ENCODE measurements at places on chromosomes 5 and 9. TPM values are rescaled to one million over a fixed set of nuclear protein-coding genes. Genes with fewer than 3 reads are reported as not detected.

Gene SLC23A1
- total RNA-seq = not detected

Gene LAMC3
- 0.66 TPM for total RNA-seq

Gene BTNL8
- 0.27 TPM for total RNA-seq

Gene PCDHGB4
- 0.99 TPM for total RNA-seq

Gene LCN9
- not detected for total RNA-seq

Gene IL5
- total RNA-seq = not detected

Gene TLX3
- total RNA-seq = not detected

Gene CCL27
- total RNA-seq = 0.25 TPM

Gene LECT2
- total RNA-seq = not detected

Gene CSF2
- not detected for total RNA-seq

DNA sequence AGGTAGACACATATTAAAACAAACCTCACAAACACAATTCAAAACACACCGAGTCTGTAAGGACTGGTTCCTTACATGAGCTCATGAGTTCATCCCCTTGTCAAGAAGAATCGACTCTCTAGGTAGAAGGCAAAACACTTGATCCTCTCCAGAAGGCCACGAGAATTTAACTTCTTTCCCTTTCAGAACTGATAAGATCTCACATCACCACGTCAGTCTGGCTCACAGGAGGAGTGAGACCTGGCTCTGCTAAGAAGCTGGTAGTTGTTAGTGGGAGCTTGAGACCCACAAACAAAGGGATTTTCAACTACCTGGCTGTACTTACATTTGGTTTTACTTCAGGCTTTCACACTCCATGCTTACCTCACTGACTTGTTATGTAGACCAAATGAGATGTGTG, 459.2 kb downstream of the ARHGEF28 start:
- no peak for DNase-seq

- no peak for DNase-seq
These were observed 16.5 kb downstream of the PRELID2 start for GRCh38 chr5:145818604-145819003.

DNA sequence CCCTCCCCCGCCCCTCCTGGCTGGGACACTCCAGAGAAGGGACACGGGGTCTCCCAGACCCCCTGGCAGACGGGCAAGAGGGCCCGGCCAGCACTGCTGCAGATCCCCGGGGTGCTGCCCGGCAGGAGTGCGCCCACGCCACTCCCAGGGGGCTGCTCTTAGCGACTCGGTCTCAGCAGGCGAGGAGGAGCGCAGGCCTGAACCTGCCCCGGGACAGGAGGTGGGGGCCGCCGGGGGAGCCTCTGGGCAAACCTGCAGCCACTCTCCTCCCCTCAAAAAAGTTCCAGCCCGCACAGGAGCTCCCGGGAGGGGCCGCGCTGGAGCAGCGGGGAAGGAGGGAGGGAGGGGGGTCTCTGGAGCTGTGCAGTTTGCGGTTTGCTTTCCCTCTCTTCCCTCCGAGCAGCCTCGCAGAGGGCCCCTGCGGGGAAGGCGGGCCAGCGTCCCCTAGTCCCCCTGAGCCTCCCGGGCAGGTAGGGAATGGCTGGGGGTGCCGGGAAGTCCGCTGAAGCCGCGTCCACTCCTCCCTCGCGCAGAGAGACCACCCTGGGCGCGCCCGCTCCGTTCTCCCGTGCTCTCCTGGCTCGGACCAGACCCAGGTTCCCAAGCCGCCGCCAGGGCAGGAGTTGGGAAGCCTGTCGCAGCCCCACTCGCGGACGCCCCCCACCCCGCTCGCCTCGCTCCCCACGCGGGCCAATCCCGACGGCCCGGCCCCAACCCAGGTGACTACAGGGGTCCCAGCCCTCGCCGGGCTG, 44.2 kb downstream of the NACC2 start:
- DNase-seq = no peak

DNA sequence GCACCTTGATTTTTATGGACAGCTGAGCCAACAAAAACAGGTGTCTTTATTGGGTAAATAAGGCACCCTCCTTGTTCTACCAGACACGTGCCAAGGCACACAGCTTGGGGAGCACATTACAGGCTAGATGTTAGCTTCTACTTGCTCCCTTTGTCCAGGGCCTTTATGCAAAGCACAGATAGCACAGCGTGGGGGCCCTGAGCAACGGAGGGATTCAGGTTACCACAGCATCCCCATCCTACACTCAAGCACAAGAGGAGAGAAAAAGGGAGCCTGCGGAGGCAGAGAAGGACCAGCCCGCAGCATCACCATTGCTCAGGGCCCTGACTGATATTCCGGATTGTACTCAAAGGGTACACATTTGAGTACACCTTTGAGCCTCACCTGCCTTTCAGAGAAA, 181.7 kb upstream of the KIF2A start:
- DNase-seq = no peak

GRCh38 chr9:109491590-109491989, 6.5 kb downstream of the PTPN3 start:
- DNase-seq = no peak

GRCh38 chr9:131887680-131888079, 147.8 kb upstream of the RAPGEF1 start:
- DNase-seq = no peak

- no peak for DNase-seq
These were observed 5.8 kb upstream of the MYOZ3 start for GRCh38 chr5:150655221-150655620.

DNA sequence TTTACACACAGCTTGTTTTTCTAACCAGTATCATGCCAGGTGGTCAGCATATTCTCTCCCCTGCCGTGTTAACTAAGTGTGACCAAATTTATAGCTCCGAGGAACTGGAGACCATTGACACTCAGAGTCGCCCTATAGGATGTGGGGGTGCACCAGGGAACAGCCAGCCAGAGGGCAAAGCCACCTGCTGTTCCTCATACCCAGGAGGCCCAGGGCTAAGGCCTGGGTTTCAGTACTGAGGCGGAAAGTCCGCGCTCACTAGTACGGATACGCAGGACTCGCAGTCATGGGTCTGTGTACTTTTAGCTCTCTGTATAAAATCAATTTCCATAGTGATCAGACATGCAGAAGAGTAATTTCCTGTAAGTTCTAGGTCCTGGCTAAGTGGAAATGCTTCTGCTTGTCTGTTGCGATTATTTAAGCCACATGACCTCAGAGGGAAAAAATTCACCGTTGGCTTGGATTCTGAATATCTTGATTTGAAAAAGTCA, 247.0 kb downstream of the AOPEP start:
- no peak for DNase-seq

- peak; percentile 33 for DNase-seq
These were observed 24.2 kb upstream of the RNU6ATAC start for GRCh38 chr9:134188386-134189144.

DNA sequence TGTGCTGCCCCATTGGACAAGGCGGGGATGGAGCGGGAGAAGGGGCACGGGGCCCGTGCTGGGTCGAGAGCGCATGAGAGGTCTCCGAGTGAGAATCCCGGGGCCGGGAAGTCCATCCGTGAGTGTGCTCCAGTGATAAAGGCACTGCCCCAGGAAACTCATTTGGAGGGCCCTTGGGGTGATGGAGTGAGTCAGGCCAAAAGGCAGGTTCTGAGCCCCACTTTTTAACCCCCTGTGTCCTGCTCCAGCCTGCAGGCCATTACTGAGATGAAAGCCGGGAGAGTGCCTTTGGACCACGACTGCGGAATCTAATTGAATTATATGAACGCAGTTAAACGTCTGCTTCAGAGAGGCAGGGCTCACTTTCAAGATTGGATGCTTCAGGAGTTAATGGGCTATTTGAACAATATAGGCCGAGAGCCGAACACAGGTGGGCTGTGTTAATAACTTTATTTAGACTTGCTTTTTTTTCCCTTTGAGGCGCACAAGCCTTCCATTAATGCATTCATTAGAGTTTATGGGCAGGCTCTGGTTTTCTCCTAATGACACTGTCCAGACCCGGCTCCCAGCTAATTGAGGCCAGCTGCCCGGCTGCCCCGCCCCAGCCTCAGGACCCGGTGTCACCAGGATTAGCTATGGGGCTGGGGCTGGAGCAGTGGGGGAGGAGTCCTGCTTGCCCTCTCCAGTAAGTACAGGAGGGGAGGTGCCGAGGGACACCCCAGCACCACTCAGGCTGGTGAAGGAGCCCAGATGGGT, 79.1 kb upstream of the LMX1B start:
- DNase-seq = no peak

DNA sequence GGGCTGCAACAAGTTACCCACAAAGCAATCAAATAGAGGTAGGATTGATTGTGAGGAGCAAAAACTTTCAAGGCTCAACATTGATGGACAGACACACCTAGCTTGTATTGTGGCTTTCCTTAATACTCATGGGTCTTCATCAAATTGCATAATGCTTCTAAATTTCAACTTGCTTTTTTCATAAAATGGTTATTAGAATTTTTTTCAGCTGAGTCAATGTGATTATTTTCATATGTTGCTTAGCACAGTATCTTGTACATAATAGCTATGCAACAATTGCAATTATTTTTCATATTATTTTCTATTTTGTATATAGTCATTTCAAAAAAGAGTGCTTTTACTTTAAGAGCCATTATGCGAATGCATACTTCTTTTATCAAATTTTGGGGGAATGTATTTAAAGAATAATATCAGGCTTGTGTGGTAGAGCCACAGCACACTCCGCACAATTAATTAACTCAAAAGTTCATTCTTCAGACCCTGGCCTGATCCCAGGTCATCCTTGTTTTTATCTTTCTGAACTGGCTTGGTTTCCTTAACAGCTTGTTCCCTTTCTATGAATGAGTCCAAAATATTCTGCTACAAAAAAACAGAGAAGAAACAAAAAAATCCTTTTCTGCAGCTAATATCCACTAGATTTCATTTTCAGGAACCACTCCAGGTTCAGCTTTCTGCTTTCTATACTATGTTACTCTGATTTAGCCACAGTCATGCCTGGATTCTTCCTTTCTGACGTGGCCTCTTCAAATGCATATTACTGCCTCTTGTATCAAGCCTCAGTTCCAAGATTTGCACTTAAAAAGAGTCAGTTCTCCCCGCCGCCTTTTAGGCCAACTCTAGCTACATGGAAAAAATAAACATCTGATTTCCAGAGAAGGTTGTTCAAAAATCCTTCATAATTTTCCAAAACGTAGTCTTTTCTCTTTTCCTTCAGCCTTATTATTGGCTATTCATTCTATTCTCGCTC, 45.3 kb upstream of the CDH9 start:
- DNase-seq = no peak

GRCh38 chr9:4024281-4024777, 275.5 kb downstream of the GLIS3 start:
- DNase-seq = no peak

DNA sequence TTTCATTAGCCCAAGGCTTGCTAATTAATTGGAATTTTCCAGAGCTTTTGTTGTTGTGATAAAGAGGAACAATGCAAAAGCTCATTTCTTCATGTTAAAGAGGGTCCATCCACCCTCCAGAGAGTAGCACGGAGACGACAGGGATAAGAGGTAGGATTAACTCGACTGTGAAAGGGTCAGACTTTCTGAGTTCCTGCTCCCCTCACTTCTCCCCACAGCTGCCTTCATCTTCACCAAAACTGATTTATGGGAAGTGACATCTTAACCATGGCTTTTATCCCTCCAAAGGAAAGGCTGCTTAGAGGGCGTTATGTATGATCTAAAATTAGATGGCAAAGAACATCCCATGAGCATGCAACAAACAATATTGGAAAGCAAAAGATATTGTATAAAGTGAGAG, 135.5 kb downstream of the GLIS3 start:
- no peak for DNase-seq

DNA sequence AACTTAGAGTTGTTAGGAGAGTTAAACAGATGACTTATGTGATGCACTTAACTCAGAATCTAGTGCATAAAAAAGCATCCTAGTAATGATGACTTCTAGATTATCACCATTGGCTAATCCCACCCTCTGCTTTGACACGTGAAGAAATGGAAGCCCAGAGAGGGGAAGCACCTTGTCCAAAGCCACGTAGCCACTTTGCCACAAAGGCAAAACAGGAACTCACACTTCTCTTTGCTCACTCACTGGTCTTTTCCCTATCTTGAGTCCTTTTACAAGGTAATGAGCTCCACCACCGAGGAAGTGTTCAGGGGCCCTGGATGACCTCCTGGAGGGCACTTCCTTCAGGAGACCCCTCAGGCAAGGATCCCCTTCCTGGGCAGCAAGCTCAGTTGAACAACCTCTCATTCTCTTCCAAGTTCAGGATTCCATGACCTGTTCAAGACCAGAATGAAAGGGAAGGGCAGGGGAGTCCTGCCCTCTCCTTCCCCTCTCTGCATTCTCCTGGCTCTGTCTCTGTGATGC, 89.7 kb downstream of the HRH2 start:
- DNase-seq = no peak

- DNase-seq = no peak
These were observed 2.0 kb downstream of the CTNNA1 start for GRCh38 chr5:138755084-138755748.

DNA sequence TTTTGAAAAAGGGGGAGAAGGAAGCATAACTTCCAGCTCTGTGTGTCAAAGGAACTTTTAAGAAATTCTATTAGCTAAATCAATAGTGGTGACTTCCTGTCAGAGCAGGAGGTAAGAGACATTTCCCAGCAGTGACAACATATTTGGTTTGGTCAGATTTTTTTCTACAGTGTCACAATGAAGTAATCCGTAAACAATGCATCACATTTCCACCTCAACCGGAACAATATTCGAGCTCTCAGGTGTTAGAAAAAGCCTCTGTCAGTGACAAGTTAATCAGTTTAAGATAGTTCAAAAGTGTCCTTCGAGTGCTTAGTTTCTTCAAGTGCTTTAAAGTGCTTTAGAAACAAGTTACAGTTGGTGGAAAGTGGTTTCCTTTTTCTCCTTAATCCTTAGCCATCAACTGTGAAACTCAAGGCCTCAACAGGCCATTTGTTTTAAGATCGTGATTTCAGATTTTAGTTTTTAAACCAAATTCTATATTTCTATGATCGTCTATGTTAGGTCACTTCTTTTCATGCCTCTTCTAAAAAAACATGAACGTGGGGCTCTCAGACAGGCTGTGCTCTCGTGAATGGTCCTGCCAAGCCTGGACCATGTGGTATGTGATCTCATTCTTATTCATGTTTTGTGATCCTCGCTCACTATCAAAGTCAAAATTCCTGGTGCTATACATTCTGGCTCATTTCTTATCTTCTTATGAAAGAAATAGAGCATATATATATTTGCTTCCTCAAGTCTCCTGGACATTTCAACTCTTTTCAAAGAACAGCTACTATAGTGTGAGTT, 181.9 kb upstream of the HMHB1 start:
- DNase-seq = no peak

DNA sequence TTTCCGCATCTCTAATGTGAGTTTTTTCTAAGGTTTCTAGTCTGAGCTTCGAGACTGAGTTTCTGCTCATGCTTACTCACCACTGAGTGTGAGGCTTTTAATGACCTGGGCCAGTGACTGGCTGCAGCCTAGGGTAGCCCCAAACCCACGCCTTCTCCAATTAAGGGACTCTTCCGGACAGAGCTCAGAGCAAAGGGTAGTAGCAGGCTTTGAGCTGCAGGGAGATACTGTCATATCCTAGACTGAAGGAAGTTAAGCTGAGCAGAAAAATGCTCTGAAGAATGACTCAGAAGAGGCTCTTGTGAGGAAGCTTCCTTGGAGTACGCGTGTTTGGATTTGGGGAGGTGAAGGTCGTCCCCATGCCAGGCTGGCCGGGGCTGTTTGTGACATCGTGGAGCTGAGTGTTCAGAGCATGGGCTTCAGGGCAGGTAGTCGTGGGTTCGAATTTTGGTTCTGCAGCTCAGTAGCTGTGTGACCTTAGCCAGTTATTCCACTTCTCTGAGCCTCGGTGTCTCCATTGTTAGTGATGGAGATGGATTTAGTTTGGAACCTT, 3.5 kb downstream of the USP20 start:
- no peak for DNase-seq
